ENCODE measurements at places on chromosomes 5 and 9. TPM values are rescaled to one million over a fixed set of nuclear protein-coding genes. Genes with fewer than 3 reads are reported as not detected.

Gene PAEP
- total RNA-seq = not detected

DNA sequence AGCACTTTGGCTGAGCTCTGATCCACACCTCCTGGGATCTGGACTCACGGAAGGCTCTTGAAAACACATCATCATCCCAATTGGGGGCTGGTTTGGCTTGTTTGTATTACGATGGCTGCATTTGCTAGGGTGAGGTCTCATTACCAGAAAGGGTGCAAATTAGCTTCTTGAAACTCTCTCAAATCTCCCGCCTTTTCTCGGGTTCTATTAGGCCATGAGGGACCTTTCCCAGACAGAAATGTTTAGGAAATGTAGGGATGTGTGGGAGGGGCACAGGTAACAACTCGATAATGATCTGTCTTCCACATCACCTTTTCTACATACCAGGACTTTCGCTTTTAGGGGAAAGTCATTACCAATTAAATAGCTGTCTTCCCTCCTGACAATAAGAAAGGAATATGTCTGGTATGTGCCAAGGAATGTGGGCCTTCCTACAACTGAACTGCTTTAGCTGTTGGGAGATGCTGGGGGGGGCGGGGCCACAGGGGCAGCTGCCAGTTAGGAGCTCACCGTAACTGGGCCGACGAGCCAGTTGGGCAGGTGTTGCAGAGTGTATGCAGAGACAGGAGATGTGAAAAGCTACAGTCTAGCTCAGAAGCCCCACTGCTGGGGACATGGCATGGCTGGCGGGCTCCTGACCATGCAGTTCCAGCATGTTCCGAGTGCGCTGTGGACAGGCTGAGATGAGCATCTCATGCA, 71.2 kb downstream of the AK8 start:
- DNase-seq = no peak

GRCh38 chr5:14424011-14424685, 157.4 kb upstream of the OTULINL start:
- no peak for DNase-seq

GRCh38 chr9:11064909-11065308, 452.1 kb upstream of the PTPRD start:
- no peak for DNase-seq

Gene ELAVL2
- 76.5 TPM for total RNA-seq
